Nephron progenitor cell (in vitro differentiated cells): ENCODE measurements at places on chromosomes 5 and 9.

GRCh38 chr5:103785569-103785968, 223.0 kb upstream of the NUDT12 start:
- DNase-seq: no peak

- no peak for DNase-seq
Observed at GRCh38 chr9:121556580-121556979, 56.9 kb upstream of the GGTA1 start.

GRCh38 chr5:81904861-81905260, 67.0 kb upstream of the ATG10 start:
- DNase-seq: no peak

GRCh38 chr5:153626836-153627235, 136.4 kb downstream of the GRIA1 start:
- no peak for DNase-seq

DNA sequence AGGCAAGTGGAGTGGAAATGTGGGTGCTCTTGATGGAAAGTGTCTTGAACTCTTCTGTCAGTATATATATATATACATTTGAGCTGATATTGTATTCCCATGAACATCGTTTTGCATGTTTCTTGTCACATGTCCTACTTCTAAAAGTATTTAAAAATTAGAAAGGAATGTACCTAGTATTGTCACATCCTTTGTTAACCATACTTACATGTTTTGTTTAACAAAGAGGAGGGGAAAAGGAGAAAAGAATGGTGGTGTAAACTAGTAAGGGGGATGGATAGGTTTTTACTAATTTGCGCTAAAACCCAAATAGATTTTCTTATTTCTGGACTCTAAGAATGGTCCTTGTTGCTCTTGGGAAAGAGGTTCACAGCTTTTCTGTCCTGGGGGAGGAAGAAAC, 181.7 kb downstream of the GOLPH3 start:
- no peak for DNase-seq

GRCh38 chr5:133203317-133204305, 151.8 kb downstream of the HSPA4 start:
- DNase-seq: no peak

DNA sequence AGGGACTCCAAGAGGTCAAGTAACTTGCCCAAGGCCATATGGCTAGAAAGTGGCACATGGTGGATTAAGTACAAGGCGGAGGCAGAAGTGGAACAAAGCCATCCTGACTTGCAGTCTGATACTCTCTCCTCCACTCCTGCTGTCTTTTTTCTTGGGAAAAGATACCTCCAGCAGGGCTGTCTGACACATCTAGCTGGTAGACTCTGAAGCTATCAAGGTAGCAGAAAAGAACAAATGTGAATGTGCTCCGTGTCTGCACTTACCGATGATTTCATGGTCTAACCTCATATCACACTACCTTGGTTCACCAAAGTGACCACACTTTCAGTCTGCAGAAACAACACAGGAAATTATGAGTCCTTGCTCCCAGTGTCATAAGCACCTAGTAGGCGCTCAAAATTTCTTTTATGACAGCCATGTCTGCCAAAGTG, 284.8 kb downstream of the CRB2 start:
- no peak for DNase-seq
